ENCODE measurements at places on chromosomes 7 and 10. TPM values are rescaled to one million over a fixed set of nuclear protein-coding genes. Genes with fewer than 3 reads are reported as not detected.

Gene GIMAP5
- not detected for total RNA-seq

Gene ELFN1
- total RNA-seq = 0.10 TPM

Gene PAPOLB
- total RNA-seq = not detected

Gene FKBP14
- 17.5 TPM for total RNA-seq
